ENCODE measurements at places on chromosomes 12 and 14.

DNA sequence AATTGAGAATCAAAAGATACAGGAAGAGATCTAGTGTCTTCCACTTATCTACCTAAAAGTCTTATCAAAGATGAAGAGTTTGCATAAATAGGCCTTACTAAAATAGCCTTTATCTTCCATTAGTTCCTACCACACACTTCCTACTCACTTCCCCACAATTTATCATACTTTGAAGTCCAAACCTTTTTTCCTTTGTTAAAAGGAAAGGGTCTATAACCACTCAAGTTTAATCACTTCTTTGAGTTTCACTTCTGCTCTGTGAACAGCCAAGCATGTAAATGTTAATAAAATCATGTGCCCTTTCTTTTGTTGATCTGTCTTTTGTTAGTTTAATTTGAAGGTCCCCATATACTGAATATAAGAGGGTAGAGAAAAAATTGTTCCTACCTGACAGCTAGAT lies 114.5 kb downstream of the PHLDA1 start:
- DNase-seq: no peak

GRCh38 chr12:114253976-114254778 lies 151.8 kb downstream of the TBX5 start:
- no peak for DNase-seq

GRCh38 chr12:89923091-89923490 lies 214.5 kb upstream of the ATP2B1 start:
- DNase-seq: no peak

DNA sequence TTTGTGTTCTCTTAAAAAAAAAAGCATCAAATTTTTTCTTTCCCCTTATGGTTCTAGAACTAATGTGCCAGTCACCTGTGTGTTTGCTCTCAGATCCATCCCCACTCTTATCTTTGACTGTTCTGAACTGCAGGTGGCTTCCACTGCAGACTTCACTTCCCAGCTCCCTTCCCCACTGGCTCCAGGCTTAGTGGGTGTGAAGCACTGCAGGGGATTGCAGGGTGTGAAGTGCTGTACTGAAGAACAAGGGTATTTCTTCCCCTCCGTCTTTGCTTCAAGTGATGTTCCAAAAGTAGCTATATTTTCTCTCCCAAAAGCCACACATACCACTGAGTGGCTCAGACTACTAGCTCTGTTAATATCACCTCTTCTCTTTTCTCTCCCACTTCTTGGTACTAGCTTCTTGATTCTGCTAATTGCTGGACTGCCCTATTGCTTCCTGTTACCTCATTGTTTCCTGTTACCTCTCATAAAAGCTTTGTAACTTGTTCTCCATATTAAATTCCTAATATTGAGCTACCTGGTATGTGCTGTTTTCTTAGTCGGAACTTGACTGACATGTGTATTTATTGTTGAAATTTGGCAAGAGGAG lies 115.4 kb upstream of the PRICKLE1 start:
- no peak for DNase-seq

- no peak for DNase-seq
Measured at GRCh38 chr14:105326568-105326867, 12.0 kb downstream of the PACS2 start.

DNA sequence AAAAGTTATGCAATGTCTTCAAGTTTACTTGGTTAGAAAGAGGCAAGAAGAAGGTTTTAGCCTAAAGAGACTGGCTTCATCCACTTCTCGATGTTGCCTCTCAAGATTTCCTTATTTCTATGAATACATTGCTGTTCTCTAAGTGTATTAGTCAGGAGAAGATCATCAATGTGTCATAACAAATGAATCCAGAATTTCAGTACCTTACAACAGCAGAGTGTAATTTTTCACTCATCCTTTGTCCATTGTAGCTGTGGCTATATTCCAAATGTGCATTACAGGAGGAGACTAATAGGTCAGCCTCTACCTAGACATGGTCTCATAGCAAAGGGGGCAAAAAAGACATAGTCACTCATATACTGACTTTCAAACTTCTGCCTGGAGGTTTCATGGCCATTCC lies 579.1 kb downstream of the PRKD1 start:
- DNase-seq: no peak

- DNase-seq: no peak
Measured at GRCh38 chr12:2431810-2432209, 363.0 kb upstream of the FKBP4 start.

GRCh38 chr12:41264281-41264680 lies 76.2 kb downstream of the PDZRN4 start:
- DNase-seq: no peak

DNA sequence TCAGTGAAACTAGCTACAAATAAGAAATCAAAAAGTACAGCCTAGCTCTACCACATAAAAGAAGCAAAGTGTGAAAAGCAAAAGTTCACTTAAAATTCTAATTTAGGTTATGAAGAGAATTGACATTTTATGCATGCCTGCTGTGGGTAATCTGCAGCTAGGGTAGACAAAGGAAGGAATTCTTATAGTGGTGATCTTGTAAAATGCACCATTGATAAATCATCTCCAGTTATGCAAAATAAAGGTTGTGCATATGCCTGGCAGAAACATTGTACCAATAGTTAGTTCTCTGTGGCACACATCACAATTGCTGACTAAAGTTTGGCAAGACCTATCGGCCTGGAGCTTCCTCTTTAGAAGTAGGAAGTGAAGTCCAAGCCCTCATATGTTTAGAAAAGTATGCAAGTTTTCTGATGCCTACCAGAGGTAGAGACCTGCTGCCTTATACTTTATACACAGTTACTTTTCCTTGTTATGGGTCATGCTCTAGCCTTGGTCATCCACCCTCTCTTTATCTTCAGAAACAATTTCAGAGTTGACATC lies 78.3 kb downstream of the TSHR start:
- DNase-seq: no peak

GRCh38 chr14:52829527-52830185 lies 38.2 kb upstream of the GNPNAT1 start:
- no peak for DNase-seq

- peak; percentile 80 for DNase-seq
Measured at GRCh38 chr12:49809381-49809905, 18.8 kb downstream of the NCKAP5L start.

DNA sequence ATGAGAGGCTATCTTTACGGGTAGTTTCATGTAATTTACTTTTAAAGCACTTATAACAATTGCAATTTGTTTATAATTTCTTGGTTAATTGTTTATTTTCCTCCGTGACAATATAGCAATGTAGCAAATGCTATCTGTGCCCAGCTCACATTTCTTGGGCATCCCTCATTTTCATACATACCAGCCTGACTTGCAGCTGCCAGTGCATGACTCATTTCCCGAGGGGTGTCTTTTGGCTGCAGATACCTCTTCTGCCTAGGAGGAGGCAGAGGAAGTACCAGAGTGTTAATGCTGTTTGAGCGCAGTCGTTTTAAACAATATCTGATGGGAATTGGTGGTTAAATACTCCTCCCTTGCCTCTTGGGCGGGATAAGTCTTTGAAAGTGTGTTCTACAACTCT lies 104.2 kb upstream of the ABCD2 start:
- DNase-seq: peak; percentile 26

DNA sequence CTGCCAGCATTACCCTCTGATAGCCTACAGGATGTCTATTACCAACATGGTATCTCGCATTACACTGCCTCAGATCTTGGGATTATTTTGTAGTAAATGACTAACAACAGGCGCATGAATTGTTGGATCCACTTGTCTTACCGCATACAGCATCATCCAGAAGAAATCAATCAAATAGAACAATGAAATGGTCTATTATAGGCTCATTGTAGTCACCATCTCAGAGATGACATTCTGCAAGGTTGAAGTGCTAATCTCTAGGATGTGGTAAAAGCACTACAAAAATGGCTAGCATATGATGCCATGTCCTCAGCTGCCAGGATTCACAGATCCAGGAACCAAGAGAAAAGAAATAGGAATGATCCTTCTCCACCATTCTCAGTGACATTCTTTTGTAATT lies 52.0 kb downstream of the WASHC3 start:
- no peak for DNase-seq

GRCh38 chr14:66758031-66758613 lies 250.2 kb downstream of the GPHN start:
- DNase-seq: no peak

- no peak for DNase-seq
Measured at GRCh38 chr12:56190695-56191155, 1.4 kb upstream of the SMARCC2 start.

DNA sequence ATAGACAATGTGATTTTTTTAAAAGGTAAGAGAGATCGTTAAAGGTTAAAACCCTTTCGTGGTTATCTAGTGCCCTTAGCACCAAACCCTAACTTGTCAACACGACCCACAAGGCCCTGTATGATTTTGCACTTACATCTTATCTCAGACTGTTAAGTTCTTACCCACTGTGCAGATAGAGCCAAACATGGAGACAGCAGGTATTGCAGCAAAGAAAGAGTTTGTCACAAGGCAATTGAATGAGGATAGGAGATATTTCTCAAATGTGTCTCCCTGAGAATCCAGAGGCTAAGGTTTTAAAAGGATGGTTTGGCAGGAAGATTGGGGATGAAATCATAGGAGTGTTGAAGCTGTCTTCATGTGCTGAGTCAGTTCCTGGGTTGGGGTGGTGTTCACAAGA lies 313.4 kb downstream of the AEBP2 start:
- DNase-seq: no peak

- peak; percentile 91 for DNase-seq
Measured at GRCh38 chr12:127145929-127146789, 1120.8 kb upstream of the TMEM132C start.

DNA sequence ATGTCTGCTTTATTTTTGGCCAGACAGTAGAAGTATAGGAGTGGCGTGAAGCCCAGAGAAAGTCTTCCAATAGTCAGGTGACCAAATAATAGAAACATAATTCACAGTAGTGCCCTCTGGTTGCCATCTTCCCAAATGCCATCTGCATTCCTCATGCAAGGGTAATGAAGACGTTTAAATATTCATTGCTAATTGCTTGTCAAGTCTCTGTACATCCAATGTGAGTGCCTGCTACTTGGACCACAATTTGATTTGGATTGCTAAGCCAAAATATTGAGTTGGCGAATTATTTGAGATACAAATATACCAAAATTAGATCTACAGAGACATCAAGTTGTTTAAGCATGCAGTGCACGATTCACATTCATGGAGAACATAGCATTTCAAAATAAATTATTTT lies 402.7 kb downstream of the SOX5 start:
- no peak for DNase-seq

- no peak for DNase-seq
Measured at GRCh38 chr12:18939051-18939450, 190.5 kb upstream of the PLEKHA5 start.

DNA sequence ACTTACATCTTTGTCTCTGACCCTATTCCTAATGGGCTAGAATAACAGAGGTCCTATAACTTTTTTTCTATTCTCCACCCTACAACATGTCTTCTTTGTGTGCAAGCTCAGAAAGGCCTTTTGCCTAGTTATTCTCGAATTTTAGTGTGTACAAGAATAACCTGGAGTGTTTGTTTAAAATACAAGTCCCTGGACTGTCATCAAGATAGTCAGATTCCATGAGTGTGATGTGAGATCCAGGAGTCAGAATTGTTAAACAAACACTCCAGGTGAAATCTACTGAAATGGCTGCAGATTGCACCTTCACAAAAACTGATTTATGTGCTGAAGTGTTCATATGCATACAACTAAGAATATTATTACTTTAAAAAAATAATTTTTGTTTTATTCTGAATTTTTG lies 114.4 kb upstream of the DIO2 start:
- no peak for DNase-seq

DNA sequence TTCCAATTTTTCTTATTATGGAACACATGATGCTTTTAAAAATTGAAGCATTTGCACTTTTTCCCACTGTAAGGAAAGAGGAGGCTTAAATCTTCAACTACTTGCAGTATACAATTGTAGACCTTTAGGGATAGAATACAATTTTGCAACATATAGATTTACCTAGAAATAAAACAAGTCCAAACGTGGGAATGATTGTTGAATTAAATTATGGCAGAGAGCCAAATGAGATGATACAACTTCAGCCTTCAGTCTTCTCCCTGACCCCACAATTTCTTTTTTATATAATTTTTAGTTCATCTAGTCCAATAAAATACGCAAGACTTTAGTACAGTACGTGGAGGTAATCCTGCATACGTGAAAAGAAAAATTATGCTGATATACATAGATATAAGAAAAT lies 666.5 kb downstream of the SLC16A7 start:
- no peak for DNase-seq

DNA sequence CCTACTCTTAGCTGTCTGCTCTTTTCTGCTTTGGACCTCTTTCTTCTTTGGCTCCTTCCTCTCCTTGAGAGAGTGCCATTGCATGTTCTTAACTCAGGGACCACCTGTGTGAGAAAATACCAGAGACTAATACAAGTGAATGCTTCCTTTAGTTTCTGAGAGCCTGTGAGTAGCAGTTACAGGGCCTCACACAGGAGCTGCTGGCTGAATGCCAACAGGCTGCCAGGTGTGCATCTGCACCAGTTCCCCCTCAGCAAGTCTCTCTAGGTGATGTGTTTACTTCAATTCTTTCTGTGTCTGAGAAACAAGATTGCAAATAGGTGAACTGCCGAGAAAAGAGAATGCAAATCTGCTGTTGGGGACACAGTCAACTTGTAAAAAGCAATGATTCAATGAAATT lies 108.2 kb downstream of the STXBP6 start:
- no peak for DNase-seq

- DNase-seq: no peak
Measured at GRCh38 chr12:22971247-22971646, 346.3 kb downstream of the ETNK1 start.
